ENCODE measurements at places on chromosomes 6 and 20.

- DNase-seq: no peak
Observed at GRCh38 chr6:5318617-5319272, 57.4 kb downstream of the FARS2 start.

GRCh38 chr6:13004601-13005000 lies 288.0 kb downstream of the PHACTR1 start:
- DNase-seq: no peak

GRCh38 chr6:18380158-18380836 lies 6.9 kb upstream of the RNF144B start:
- no peak for DNase-seq

DNA sequence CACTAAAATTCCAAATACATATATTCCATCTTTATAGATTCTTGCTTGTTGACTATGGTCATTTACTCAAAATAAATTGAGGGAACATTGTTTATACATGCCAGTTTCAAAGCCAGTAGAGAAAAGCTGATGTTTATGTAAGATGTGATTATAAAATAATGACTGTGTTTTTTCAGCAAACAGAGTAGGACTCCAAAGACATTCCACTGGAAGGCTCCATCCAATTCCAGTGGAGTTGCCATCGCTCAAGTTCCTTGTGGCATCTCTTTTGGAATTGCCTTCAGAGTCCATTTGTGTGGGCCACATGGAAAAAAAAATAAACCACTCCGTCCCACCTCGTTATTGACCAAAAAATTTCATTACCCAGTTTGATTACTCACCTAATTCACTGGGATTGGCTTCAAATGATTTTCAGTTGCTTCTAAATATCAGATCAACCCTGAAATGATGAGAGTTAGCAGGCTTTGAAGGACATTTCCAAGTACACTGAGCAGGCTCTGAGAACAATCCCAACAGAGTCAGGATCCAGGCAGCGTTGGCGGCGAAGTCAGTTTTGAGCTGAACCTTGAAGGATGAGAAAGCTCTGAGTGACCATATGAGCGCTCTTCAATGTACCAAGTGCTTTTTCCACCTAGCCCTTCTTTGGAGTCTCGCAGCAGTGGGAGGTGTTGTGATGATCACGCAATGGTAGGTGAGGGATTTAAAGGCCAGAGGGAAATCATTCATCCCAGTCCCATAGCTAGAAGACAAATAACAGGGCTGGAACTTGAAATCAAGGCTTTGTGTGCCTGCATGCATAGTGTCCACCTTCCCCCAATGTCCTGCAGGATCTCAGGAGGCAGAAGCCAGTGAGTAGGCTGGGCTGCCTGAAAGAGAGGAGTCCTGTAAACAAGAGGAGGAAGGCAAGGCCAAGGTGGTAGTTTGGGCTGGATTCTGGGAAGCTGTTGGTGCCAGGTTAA lies 281.7 kb downstream of the CDC5L start:
- no peak for DNase-seq

GRCh38 chr6:14079971-14080370 lies 37.6 kb upstream of the CD83 start:
- no peak for DNase-seq

- no peak for DNase-seq
Observed at GRCh38 chr6:102980951-102981350, 1587.4 kb downstream of the GRIK2 start.

Measured in foreskin keratinocyte (primary cell).